ENCODE measurements at places on chromosomes 1 and 21. TPM values are rescaled to one million over a fixed set of nuclear protein-coding genes. Genes with fewer than 3 reads are reported as not detected.
A peak's percentile ranks its signal among the peaks of the same experiment; 100 is the strongest.

The AJAP1 gene
- total RNA-seq: 0.73 TPM

The MIS18A gene
- 7.1 TPM for total RNA-seq

GRCh38 chr1:203033287-203033686, 7.0 kb downstream of the PPFIA4 start:
- DNase-seq: no peak
- H3K4me3 ChIP-seq: no peak overlapping the region
- H3K4me1 ChIP-seq: peaks cover 32% of the 10 kb centered on the region

DNA sequence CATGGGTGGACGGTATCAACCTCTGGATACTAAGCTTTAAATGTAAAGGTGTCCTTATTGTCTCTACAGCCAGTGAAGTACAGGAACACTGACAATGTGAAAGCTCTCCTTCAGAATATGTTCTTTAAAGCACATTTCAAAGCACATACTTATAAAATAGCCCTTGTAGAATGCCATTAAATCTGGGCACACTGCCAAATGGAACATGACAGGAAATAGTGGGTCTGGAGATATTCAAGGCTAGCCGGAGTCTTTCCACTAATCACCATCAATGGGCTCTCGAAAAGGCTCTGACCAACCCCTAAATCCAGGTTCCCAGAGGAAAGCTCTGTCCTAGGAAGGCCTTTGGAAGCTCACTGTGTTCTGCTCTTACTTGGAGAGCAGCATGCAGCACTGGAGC, 46.6 kb downstream of the PLD5 start:
- no peak overlapping the region for H3K4me3 ChIP-seq
- H3K27me3 ChIP-seq: no peaks in the 10 kb centered on the region
- H3K4me1 ChIP-seq: no peaks in the 10 kb centered on the region

DNA sequence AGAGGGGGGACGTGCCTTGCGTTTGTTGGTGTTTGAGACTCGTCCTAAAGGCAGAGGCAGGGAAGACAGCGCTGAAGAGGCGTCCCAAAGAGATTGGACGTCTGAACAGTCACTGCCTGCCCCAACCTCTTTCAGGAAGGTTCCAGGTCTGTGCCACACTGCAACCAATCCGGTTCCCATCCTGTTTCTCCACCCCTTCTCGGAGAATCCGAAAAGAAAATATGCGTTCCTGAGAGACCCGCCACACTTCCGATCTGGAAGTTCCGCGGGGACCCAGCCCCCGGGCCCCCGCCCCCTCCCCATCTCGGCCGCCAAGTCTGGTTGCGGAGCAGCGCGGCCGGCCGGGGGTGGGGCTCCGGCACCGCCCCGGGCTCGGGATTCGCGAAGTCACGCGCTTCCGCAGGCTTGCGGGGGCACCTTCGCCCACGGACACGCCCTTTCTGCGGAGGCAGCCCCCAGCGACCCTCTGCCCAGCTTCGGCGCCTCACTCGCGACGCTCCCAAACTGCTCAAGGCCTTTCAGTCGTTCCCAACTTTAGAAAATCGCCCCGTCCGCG, 124.5 kb upstream of the DPYD start:
- peaks cover 39% of the 10 kb centered on the region for H3K4me1 ChIP-seq
- H3K27ac ChIP-seq: peak overlapping the region; percentile 45
- H3K27me3 ChIP-seq: peaks cover 13% of the 10 kb centered on the region
- peak overlapping the region; percentile 84 for H3K4me3 ChIP-seq

DNA sequence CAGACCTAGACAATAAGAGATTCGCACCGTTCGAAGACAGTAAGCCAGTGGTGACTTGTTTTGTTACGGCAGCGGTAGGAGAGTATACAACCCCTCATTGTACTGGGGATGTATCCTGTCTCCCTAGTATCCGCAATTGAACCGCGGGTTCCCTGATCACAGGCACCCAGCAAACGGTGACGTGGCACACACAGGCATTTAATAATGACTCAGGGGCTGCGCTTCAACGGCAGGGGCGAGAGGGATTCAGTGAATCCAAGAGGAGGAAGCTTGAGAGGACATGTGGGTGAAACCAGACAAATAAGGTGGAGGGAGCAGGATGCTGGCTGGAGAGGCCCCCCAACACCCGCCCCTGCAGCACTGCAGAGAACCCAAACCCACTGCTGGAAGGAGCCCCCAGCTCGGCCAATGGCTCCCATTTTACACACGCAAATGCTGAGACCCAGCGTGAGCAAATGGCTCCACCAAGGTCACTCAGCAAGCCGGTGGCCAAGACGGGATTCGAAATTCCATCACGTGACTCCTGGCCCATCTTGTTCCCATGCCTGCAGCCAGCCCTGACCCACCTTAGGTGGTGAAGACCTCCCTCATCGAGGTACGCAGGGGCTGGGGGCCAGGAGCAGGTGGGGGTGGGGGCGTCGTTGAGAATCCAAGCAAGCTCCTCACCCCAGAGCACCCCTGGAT, 149.9 kb downstream of the SYF2 start:
- peaks cover 14% of the 10 kb centered on the region for H3K27me3 ChIP-seq
- no peak for DNase-seq
- no peak overlapping the region for H3K27ac ChIP-seq
